ENCODE measurements at places on chromosomes 13 and 19.

DNA sequence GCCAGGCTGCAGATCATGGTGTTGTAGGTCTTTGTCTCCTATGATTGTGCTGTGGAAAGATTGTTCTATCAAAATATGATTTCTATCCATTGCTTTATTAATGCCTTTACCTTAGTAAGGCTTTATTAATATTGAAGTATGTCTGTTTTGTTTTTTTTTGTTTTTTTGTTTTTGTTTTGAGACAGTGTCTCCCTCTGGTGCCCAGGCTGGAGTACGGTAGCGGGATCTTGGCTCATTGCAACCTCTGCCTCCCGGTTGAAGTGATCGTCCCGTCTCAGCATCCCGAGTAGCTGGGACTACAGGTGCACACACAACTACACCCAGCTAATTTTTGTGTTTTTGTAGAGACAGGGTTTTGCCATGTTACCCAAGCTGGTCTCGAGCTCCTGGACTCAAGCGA, 7.7 kb downstream of the IRGC start:
- no peak for DNase-seq

DNA sequence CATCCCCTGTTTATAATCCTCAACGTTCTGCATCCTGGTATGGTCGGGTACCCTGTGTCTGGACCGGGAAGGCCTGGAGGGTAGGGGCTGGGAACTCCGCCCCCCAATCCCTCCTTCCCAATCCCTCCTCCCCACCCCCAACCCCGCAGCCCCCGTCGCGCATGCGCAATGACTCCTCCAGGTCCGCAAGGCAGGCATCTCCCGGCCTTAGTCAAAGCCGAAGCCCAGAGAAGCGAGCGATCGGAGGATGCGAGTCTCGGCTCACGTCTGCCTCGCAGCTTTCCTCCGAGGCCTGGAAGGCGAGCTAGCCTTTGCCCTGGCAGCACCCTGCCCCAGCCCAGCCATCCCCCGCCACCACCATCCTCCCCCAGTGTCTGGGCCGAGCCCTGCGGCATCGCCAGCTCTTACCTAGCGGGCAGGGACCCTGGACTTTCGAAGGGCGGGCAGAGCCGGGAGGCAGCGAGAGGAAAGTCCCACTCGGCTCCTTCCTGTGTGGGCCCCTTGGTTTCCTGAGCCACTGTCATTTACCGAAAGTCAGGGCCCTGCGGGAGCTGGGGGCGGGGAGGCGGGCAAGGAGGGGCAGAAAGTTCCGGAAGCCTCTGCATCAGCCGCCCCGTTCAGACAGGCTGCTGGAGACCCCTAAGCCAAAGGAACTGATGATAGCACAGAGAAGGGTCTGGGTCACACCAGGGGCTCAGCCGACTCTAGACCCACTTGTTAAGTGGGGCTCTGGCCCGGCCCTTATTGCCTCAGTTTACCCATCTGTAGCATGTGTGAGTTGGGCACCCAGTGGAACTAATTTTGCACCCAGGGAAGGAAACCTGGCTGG, at the start of gene JAK3:
JAK3 (minus strand) TSS at position 445 of the 829 bp plus-strand sequence. CDS start 3,565 bp downstream, outside the sequence.
- DNase-seq, result no peak

DNA sequence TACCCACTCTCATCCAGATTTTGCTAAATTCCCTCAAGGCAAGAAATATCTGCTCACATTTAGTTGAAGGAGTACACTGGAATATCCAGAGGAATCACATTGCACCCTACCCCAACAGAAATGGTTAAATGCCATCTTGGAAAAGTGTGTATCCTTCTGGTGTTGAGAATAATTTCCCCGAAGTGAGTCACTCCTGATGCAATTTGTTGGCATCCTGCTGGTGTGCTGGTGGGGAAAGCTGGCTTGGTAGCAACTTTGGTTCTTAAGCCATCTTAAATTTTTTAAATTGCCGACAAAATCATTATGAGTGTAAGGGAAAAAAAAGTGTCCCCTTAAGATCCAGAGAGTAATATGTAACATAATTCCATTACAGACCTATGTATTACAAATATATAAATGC, 337.3 kb upstream of the DACH1 start:
- no peak for DNase-seq

DNA sequence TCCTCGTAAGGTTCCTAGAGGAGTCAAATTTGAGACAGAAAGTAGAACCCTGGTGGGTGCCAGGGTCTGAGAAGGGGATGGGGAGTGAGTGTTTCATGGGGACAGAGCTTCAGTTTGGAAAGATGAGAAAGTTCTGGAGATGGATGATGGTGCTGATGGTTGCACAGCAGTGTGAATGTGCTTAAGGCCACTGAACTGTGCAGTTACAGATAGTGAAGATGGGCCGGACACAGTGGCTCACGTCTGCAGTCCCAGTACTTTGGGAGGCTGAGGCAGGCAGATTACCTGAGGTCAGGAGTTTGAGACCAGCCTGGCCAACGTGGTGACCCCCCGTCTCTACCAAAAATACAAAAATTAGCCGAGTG, 917 bp downstream of the SPC24 start:
- DNase-seq, result no peak

- DNase-seq, result no peak
Observed at GRCh38 chr13:102400675-102401145, 1.1 kb downstream of the FGF14 start.

GRCh38 chr19:3691372-3691716, 8.9 kb downstream of the PIP5K1C start:
- no peak for DNase-seq

DNA sequence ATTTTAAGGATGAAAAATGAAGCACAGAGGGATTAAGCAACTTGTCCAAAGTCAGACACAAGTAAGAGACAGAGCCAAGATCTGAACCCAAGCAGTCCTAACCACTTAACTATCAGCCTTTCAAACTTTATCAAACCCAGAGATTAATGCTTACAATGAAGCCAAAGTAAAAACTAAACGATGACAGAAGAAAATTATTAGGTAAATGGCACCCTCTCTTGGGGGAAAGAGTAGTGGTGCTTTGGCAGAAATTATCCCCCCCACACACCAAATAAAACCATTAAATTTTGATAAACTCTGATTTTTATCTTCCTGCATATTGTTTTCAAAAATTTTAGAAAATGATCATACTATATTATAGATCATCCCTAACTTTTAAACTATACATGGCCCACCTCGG, 329.2 kb downstream of the SLC7A1 start:
- DNase-seq, result no peak
